Astrocyte (in vitro differentiated cells and primary cell): ENCODE measurements at places on chromosomes 2 and 18.

DNA sequence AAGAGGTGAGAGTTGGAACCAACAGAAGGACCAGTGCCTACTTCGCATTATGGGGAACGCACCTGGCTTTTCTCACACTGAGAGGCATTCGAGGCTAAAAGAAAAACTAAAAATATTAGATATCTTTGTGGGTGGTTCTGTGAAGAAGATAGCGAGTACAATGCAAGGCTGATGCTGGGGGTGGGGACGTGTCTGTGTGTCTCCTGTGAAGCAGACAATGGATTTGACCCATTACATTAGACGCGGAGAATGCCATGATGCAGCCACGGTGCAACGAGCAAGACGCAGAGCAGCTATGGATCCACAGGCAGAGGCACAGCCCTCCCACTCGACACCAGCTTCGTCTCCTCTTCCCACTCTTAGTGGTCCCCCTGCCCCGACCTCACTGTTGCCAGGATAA is 61.0 kb downstream of the ADCY3 start:
- DNase-seq, result no peak
- H3K36me3 ChIP-seq, result no peaks in the 10 kb centered on the region
- peaks cover 7% of the 10 kb centered on the region for H3K4me1 ChIP-seq

DNA sequence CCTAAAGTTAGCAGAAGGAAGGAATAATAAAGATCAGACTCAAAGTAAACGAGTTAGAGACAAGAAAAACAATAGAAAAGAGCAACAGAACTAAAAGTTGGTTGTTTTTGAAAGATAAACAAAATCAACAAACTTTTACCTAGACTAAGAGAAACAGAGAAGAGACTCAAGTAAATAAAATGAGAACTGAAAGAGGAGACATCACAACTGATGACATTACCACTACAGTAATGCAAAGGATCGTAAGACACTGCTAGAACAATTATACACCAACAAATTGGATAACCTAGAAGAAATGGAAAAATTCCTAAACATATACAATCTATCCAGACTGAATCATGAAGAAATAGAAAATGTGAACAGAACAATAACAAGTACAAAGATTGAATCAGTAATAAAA is 139.3 kb downstream of the CD226 start:
- no peak overlapping the region for H3K27ac ChIP-seq
- H3K36me3 ChIP-seq, result no peaks in the 10 kb centered on the region
- H3K4me1 ChIP-seq, result no peaks in the 10 kb centered on the region

GRCh38 chr2:180625006-180625844 is 355.2 kb upstream of the UBE2E3 start:
- DNase-seq, result peak; percentile 82
- no peak overlapping the region for H3K4me3 ChIP-seq
- peak overlapping the region; percentile 45 for H3K27ac ChIP-seq
- no peaks in the 10 kb centered on the region for H3K27me3 ChIP-seq
- H3K4me1 ChIP-seq, result peaks cover 8% of the 10 kb centered on the region
- H3K36me3 ChIP-seq, result no peaks in the 10 kb centered on the region

DNA sequence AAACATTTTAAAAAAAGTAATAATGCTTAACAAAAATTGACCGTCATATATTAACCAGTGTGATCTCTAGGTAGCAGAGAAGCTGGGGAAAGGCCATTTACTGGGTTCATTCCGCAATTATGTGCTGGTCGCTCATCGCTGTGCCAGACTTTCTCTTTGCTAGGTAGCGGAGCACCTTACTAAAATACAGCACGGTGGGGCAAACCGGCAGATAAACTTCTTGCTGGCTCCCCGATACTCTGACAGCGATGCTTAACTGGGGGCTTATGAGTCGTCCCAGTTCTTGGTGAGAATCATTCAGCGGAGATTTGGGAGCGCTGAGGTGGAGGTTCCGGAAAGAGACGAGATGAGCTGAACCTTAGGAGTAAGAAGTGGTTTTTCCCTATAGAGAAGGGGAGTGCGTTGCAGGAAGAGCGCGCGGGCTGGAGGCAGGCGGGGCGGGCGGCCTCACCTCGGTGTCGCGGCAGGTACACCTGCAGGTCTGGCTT is 605 bp downstream of the C2orf68 start:
- H3K4me1 ChIP-seq, result peaks cover 11% of the 10 kb centered on the region
- peak overlapping the region; percentile 90 for H3K4me3 ChIP-seq
- peaks cover 15% of the 10 kb centered on the region for H3K36me3 ChIP-seq
- DNase-seq, result no peak

DNA sequence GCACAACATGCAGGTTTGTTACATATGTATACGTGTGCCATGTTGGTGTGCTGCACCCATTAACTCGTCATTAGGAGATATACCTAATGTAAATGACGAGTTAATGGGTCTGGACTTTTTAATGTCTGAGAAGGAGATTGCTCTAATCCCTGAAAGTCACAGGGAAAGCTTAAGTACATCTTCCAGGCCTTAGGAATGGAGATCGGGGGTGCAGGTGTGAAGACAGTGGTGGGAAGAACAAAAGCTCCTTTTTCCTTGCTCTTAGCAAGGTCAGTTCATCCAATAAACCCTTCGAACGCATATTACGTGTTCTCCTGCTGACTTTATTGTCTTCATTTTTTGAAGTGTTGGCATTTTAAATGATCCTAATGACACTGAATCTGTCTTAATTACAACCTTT is 50.8 kb upstream of the LAMA1 start:
- no peak overlapping the region for H3K27ac ChIP-seq
- H3K4me3 ChIP-seq, result no peak overlapping the region
- no peaks in the 10 kb centered on the region for H3K36me3 ChIP-seq
- no peak for DNase-seq
- H3K4me1 ChIP-seq, result peaks cover 4% of the 10 kb centered on the region

DNA sequence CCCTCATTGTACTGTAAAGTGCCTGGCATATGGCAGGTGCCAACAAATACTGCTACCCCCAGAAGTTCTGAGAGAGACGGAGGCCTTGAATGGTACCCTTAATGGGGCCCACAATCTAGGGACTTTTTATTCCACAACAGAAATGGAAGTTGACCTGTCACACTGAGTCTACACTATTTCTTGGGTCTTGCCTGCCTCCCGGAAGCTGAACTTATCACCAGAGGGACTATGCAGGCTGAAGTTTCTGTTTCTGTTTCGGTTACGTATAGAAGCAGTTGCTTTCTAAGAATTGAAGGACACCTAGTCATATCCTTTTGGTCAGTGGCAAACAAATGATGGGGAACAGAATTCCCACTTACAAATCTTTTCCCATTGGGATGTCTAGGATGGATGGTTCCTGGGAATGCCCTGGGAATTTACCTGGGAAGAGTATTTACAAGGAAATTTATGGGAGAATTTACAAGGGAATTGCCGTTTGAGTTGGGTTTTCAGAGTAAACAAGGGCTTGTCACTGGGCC is 74.2 kb downstream of the HS1BP3 start:
- H3K4me3 ChIP-seq, result no peak overlapping the region
- no peaks in the 10 kb centered on the region for H3K36me3 ChIP-seq
- H3K27me3 ChIP-seq, result no peaks in the 10 kb centered on the region
- H3K4me1 ChIP-seq, result peaks cover 53% of the 10 kb centered on the region

DNA sequence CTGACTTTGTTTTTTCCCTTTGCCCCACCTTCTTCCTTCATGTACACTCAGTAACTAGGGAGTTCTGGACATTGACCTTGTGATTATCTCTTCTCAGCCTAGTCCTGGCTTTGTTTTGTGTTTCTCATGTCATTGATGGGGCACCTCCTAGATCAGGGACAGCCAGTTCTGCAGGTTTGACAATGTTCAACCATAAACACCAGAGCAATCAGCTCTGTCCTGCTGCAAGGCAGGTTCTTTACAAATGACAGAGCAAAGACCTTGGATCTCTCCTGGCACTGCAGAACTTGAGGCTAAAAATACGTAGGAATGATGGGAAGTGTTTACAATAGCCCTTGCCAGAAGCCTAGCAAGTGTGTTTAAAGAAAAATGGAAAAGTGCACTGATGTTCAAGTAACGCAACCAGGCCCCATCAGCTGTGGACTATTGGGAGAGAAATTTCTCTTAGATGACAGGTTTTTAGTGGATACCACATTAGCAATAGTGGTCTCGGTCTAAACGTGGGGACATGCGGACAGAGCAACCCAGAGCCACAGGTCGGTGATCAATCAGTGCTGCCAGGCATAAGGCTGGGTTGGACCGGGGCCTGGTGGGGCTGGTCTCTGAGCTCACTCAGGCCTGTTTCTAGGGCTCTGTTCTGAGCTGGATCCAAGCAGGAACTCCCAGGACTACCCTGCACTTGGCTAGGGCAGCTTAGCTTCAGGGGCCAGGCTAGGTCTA is 76.8 kb downstream of the SOWAHC start:
- H3K27me3 ChIP-seq, result no peaks in the 10 kb centered on the region
- no peaks in the 10 kb centered on the region for H3K4me1 ChIP-seq
- no peak overlapping the region for H3K4me3 ChIP-seq
- peak; percentile 53 for DNase-seq

DNA sequence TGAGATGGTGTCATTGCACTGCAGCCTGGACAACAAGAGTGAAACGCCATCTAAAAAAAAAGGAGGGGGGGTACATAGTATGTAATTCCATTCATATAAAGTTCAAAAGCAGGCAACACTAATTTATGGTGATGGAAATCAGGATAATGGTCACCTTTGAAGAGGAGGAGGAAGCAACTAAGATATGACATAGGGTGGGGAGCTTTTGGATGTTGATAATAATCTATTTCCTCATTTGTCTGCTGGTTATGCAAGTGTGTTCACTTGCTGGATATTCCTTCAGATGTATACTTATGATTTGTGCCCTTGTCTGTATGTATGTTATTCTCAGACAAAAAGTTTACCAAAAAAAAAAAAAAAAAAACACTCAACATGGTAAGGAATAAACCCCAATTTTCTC is 28.6 kb upstream of the ATIC start:
- no peaks in the 10 kb centered on the region for H3K36me3 ChIP-seq
- no peak overlapping the region for H3K27ac ChIP-seq
- no peaks in the 10 kb centered on the region for H3K4me1 ChIP-seq
- no peaks in the 10 kb centered on the region for H3K27me3 ChIP-seq

DNA sequence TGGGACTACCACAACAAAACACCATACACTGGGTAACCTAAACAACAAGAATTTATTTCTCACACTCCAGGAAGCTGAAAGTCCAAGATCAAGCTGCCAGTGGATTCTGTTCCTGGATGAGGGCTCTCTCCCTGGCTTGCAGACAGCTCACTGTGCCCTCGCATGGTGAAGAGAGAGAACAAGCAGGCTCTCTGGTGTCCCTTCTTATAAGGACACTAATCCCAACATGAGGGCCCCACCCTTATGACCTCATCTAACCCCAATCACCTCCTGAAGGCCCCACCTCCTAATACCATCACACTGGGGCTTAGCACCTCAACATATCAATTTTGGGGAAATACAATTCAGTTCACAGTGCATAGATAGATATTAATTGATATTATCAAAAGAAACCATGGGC is 83.5 kb downstream of the BIN1 start:
- no peak overlapping the region for H3K27ac ChIP-seq
- peaks cover 11% of the 10 kb centered on the region for H3K27me3 ChIP-seq
- no peak overlapping the region for H3K4me3 ChIP-seq
- peaks cover 7% of the 10 kb centered on the region for H3K4me1 ChIP-seq
- DNase-seq, result no peak

DNA sequence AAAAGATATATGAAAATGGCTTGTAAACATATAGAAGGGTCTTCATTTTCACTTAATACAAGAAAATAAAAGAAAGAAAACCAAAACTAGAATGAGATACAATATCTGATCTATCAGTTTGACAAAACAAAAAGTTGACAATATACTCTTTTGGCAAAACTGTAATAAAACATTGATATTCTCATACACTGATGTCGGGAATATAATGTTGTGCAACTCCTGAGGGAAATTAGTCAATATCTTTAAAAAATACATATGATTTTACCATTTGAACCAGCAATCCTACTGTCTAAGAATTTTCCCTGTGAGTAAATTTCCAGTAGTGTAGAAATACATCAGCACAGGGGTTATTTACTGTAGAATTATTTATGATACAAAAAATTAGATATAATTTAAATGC is 336.1 kb upstream of the FSIP2 start:
- no peaks in the 10 kb centered on the region for H3K27me3 ChIP-seq
- DNase-seq, result no peak
- no peak overlapping the region for H3K27ac ChIP-seq
- H3K36me3 ChIP-seq, result no peaks in the 10 kb centered on the region

DNA sequence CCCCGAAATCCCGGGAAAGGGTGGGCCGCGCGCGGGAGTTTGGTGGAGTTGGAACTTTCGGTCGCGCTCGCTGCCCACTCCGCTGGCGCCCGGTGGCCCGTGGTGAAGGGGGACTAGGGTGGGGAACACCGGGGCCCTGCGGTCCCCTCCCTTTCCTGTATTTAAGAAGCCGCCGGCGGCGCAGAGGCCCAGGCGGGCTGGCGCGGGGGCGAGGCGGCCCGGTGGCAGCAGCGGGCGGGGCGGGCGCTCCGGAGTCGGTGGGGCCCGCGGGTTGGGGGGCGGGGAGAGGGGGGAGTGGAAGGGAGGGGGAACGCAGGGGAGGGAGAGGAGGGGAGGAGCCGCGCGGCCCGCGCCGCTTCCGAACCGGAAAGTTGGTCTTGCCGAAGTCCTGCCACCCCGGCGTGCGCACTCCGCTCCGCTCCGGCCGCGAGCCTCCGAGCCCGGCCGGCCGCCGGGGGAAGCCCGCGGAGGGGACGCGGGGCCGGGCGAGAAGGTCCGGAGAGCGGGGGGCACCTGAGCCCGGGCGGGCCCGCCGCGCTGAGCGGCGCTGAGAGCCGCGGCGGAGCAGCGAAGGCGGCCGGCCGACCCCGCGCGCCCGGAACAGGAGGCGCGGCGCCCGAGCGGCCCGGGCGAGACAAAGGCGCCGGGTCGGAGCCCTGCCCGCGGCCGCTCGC is 425 bp upstream of the SALL3 start:
- no peaks in the 10 kb centered on the region for H3K4me1 ChIP-seq
- H3K27ac ChIP-seq, result no peak overlapping the region
- DNase-seq, result no peak
- H3K27me3 ChIP-seq, result peaks cover 54% of the 10 kb centered on the region

GRCh38 chr18:63567276-63567675 is 19.9 kb upstream of the SERPINB13 start:
- DNase-seq, result no peak
- H3K4me3 ChIP-seq, result no peak overlapping the region
- H3K4me1 ChIP-seq, result no peaks in the 10 kb centered on the region

- no peak overlapping the region for H3K4me3 ChIP-seq
- H3K27me3 ChIP-seq, result no peaks in the 10 kb centered on the region
- no peaks in the 10 kb centered on the region for H3K4me1 ChIP-seq
- no peaks in the 10 kb centered on the region for H3K36me3 ChIP-seq
Observed at GRCh38 chr2:150357770-150358467, 129.5 kb downstream of the RND3 start.

- peak overlapping the region; percentile 28 for H3K27ac ChIP-seq
- H3K36me3 ChIP-seq, result no peaks in the 10 kb centered on the region
- peaks cover 15% of the 10 kb centered on the region for H3K4me1 ChIP-seq
- H3K4me3 ChIP-seq, result no peak overlapping the region
- H3K27me3 ChIP-seq, result no peaks in the 10 kb centered on the region
Observed at GRCh38 chr2:234137400-234138014, 87.0 kb downstream of the SPP2 start.

- H3K27ac ChIP-seq, result no peak overlapping the region
- H3K36me3 ChIP-seq, result no peaks in the 10 kb centered on the region
- peak overlapping the region; percentile 76 for H3K4me3 ChIP-seq
- no peak for DNase-seq
- no peaks in the 10 kb centered on the region for H3K27me3 ChIP-seq
- peaks cover 45% of the 10 kb centered on the region for H3K4me1 ChIP-seq
Observed at GRCh38 chr2:85888020-85888683, 638 bp downstream of the ST3GAL5 start.
